ENCODE measurements at places on chromosomes 11 and 22.

GRCh38 chr11:71191201-71191600 is 61.2 kb downstream of the SHANK2 start:
- H3K4me1 ChIP-seq: no peaks in the 10 kb centered on the region
- H3K27ac ChIP-seq: no peak overlapping the region
- H3K27me3 ChIP-seq: no peaks in the 10 kb centered on the region
- no peak for DNase-seq

DNA sequence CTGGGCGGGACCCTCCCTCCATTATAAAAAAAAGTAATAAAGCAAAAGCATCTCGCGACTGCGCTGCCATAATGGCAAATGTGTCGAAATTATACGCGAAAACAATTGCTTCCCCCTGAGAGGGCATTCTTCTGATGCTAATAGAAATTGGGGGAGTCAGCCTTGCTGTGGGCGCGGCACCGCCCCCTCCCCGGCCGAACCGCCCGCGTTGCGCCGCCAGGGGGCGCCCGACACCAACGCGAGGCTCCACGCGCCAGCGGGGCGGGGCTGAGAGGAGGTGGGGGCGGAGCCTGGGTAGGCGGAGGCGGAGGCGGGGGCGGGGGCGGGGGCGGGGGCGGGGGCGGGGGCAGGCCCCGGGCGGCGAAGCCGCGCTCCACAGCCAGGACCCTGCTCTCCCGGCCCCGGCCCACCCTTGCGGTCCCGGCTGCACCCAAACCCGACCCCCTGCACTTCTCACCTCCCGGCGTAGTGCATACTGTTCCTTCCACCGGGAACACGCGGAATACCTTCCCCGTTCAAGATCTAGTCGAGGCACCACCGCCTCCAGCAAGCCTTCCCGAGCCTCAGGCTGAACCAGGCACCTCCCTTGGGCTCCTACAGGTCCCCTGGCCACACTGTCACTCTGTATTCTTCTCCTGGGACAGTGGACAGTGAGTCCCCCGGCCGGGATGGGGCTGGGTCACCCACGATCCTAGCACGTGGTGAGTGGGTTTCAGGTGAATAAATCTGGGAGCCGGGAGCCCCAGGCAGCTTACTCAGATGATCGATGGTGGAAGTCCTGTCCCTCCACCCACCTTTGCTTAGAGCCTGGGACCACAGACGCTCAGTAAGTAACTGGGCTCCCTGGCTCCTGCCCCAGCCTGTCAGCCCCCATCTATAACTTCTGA is 15.5 kb upstream of the UPK3A start:
- peaks cover 15% of the 10 kb centered on the region for H3K27me3 ChIP-seq
- peak; percentile 62 for DNase-seq
- no peaks in the 10 kb centered on the region for H3K36me3 ChIP-seq

GRCh38 chr11:62851807-62852522 is 12.6 kb upstream of the WDR74 start:
- no peak overlapping the region for H3K27ac ChIP-seq
- peaks cover 29% of the 10 kb centered on the region for H3K36me3 ChIP-seq
- H3K4me3 ChIP-seq: no peak overlapping the region
- DNase-seq: no peak

GRCh38 chr11:123407996-123408597 is 22.0 kb upstream of the GRAMD1B start:
- peaks cover 7% of the 10 kb centered on the region for H3K27me3 ChIP-seq
- peak; percentile 57 for DNase-seq
- H3K4me3 ChIP-seq: no peak overlapping the region
- no peaks in the 10 kb centered on the region for H3K36me3 ChIP-seq
- peaks cover 22% of the 10 kb centered on the region for H3K4me1 ChIP-seq
- no peak overlapping the region for H3K27ac ChIP-seq

DNA sequence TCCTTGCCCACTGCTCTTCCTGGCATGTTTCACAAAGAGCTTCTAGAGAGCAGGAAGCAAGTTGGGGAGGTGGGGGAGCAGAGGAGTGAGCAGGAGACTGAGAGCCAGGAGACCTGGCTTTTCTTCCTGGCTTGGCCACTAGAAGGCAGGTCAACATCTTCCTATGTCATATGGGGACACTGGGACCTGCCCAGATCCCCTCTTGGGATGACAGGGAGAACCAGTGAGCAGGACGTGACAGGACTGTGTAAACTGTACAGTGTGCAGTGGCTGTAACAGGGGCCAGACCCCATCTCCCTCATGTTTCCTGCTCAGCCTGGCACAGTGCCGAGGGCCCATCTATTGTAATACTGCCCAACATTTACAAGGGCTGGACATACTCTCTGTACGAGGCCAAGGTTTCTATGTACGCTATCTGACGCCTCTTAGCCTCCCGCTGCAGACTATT is 29.4 kb downstream of the GDPD5 start:
- peak; percentile 55 for DNase-seq
- no peaks in the 10 kb centered on the region for H3K36me3 ChIP-seq
- H3K4me1 ChIP-seq: peaks cover 21% of the 10 kb centered on the region
- no peak overlapping the region for H3K4me3 ChIP-seq
- H3K27me3 ChIP-seq: no peaks in the 10 kb centered on the region

GRCh38 chr11:1628506-1629325 is 859 bp upstream of the KRTAP5-5 start:
- no peak overlapping the region for H3K4me3 ChIP-seq
- DNase-seq: peak; percentile 34
- H3K27ac ChIP-seq: no peak overlapping the region
- H3K36me3 ChIP-seq: no peaks in the 10 kb centered on the region

- no peaks in the 10 kb centered on the region for H3K27me3 ChIP-seq
- no peaks in the 10 kb centered on the region for H3K36me3 ChIP-seq
- H3K4me3 ChIP-seq: no peak overlapping the region
- H3K27ac ChIP-seq: no peak overlapping the region
Observed at GRCh38 chr11:103584021-103584420, 452.4 kb upstream of the DDI1 start.

DNA sequence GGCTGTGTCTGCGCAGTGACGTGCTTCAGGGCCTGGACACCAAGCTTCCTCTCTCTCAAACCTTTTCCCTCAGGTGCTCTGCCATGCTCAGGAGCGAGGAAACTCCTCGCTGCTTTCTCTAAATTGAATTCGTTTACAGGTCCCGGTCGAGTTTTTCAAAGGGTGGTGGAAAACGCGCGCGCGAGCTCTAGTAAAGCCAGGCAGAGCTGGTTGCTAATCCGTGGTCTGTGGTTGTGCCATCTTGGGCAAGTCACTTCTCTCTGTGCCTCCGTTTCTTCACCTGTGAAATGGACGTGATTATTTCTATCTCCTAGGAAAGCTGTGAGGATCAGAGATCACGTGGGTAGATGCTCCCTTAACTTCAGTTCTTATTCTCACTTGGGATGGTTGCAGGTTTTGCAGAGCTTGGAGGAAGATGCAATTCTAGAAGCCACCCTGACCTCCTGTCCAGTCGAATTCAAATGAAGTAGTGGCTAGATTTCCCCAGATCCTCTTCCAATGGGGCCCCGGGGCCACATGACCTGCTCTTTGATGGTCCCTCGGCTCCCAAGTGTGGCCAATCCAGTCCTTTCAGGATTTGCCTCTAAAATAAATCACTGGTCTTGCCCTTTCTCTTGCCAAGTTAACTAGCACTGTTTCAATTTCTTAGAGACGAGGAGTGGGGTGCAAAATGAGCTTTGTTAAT is 10.5 kb upstream of the ALX4 start:
- H3K4me3 ChIP-seq: no peak overlapping the region
- H3K36me3 ChIP-seq: no peaks in the 10 kb centered on the region
- H3K27ac ChIP-seq: no peak overlapping the region
- peaks cover 96% of the 10 kb centered on the region for H3K27me3 ChIP-seq
- H3K4me1 ChIP-seq: peaks cover 7% of the 10 kb centered on the region
- no peak for DNase-seq

- H3K4me3 ChIP-seq: no peak overlapping the region
- no peak for DNase-seq
- no peaks in the 10 kb centered on the region for H3K4me1 ChIP-seq
- peaks cover 15% of the 10 kb centered on the region for H3K27me3 ChIP-seq
Observed at GRCh38 chr22:50595189-50595588, 5.4 kb upstream of the MAPK8IP2 start.
